ENCODE measurements at places on chromosomes 12 and 14.
A peak's percentile ranks its signal among the peaks of the same experiment; 100 is the strongest.

DNA sequence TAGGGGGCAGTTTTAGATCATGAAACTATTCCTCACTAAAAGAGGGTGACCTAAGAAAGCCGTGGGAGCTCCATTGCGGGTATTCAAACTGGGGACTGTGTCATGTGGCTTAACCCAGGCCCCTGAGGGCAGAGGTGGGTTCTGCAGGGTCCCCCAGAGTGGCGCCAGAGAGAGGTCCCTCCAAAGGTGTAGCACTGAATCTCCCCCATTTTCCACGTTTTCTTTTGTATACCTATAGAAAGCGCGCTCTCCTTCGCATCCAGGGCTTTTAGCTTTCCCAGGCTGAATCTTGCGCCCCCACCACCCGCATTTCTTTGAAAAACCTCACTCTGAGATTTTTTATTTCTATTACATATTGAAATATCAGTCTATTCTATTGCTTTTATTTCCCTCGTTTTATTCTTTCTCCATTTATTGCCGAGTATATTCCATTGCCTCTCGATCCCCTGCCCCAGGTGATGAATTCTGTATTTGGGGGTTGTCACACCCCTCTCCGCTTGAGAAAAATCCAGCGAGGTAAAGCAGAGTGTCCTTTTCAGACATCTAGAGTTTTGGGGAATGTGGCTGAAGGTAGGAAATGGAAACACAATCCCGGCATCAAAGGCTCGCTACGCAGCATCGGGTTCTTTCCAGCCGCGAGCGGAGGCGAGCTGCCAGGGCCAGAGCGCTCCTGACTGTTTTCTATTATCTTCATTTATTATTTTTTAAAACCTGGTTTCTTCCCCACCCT, 870 bp upstream of the HOXC13 start:
- no peak for DNase-seq

- DNase-seq = no peak
These were observed 53.9 kb downstream of the KIF26A start for GRCh38 chr14:104192146-104192882.

- peak; percentile 68 for DNase-seq
These were observed 4.9 kb downstream of the ZNF385A start for GRCh38 chr12:54379398-54380201.

- DNase-seq = no peak
These were observed 83.6 kb downstream of the ANKS1B start for GRCh38 chr12:99901181-99901580.

DNA sequence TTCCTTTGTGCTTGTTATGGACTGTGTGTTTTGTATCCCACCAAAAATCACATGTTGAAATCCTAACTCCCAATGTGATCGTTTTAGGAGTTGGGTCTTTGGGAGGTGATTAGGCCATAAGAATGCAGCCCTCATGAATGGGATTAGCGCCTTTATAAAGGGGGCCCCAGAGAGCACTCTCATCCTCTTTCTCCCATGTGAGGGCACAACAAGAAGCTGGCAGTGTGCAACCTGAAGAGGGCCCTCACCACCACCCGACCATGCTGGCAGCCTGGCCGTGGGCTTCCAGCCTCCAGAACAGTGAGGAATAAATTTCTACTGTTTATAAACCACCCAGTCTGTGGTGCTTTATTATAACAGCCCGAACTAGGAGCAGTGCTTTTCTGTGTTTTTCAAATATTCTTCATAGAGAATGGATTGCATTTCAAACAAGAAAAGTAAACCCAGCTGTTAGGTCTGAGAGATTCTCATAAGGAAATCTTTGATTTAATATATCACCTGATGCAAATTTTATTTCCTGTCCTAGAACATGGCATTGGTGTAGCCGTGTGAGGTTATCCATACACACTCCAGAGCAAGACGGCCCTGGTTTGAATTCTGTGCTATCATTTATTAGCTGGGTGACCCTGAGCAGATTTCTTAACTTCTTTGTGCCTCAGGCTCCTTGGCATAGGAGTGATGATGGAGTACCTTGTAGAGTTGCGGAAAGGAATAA, 27.8 kb downstream of the HSPB8 start:
- no peak for DNase-seq

- DNase-seq = no peak
These were observed 155.1 kb downstream of the CALM1 start for GRCh38 chr14:90551733-90552464.

GRCh38 chr12:108738170-108738569, 6.9 kb upstream of the CORO1C start:
- DNase-seq = no peak

DNA sequence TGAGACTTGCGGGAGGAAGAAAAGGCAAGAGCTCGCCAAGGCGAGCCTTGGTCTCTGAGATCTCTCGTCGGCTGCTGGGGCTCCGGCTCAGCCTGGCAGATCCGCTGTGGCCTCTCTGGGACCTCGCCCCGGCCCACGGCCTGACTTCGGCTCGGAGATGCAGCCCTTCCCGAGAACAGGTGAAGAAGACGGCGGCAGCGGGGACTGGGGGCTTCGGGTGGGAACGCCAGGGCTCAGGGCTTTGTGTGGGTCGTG, 6.0 kb upstream of the HOXC9 start:
- no peak for DNase-seq

DNA sequence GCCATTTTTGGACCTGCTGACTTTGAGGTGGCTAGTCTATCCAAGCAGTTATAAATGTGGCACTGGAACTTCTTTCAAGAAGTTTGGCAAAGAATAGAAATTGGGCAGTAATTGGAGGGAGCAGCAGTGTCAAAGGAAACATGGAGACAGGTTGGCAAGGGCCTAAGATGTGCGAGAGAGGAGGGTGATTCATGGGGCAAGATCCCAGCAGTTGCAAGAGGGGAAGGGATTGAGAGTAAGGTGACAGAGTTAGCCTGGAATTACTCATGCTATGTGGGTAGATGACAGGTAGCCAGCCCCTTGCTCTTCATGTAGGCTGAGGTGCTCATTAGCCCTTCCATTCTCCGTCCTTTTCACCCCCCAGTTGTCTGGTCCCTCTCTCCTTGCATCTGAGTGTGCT, 42.2 kb downstream of the FBXL14 start:
- DNase-seq = no peak

DNA sequence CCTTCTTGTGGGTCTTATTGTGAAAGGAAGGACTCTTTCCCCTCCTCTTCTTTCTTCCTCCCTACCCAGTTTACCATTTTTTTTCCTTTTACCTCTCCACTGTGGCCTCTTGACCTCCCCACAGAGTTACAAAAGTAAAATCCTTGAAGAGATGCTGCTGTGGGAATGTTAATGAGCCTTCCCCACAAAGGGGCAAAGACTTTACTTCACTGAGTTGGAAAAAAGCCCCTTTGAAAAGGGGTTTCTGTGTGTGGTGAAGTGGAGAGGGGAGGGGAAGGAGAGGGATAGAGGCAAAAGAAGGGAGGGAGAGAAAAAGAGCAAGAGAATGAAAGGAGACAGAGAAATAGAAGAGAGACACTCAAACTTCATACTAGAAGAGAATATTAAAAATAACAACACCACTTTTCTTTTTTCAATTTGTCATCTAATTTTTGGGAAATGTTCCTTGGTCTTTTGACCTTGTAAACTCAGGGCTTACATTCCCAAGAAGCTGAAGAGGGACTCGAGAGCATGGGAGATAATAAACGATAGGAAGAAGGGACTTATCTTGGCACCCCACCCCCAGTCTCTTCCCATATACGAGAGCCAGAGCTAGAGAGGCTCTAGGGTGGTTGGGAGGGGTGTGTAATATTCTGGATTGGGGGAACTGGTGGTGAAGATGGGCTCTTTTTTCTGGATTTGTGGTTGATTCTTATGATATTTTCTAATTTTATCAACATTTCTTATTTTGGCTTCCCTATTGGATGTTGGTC, 13.2 kb upstream of the SALL2 start:
- DNase-seq = no peak

GRCh38 chr12:49566361-49566760, 1.6 kb downstream of the MCRS1 start:
- no peak for DNase-seq

DNA sequence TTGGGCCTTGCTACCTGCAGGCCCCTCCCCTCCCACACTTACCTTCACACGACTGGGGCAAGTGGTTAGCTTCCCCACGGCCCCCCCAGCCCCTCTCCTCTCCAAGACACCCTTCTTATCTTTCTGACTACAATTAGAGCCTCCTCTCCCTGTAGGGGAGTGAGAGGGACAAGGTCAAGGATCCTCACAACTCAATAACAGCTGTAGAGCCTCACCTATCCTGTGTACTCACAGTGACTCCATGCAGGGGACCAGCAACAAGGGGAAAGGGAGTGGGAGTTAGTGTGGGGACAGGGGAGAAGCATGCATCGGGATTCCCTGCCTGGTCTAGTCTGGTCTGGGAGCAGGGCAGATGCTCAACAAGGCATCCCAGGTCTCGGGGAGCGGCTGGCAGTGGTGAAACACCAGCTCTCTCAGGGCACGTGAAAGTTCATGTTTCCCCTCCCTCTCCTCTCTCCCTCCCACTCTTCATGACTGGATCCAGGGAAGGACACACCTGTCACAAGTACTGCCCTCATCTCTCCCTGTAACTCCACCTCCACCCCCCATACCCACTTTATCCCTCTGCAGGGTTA, 45.3 kb downstream of the SMUG1 start:
- no peak for DNase-seq

GRCh38 chr12:131642771-131643170, 68.1 kb upstream of the SFSWAP start:
- no peak for DNase-seq

DNA sequence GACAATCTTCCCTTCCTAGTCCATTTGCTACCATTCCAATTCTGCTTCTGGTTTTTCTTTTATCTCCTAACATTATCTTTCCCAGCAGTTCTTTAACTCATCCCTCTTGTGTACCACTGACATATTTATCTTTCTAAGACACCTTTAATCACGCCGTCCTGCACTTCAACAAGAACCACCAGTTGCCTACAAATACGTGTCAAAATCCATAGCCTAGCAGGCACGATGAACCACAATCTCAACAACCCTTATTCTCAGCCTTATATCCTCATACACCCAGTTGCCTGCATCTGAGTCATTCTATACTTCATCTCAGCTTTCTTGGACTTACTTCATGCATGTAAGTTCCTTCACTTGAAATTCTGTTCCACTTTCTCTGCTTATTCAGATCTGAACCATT, 16.4 kb upstream of the ST8SIA1 start:
- no peak for DNase-seq

Measured in GM04504 (cell line).